ENCODE measurements at places on chromosomes 11 and 22.

DNA sequence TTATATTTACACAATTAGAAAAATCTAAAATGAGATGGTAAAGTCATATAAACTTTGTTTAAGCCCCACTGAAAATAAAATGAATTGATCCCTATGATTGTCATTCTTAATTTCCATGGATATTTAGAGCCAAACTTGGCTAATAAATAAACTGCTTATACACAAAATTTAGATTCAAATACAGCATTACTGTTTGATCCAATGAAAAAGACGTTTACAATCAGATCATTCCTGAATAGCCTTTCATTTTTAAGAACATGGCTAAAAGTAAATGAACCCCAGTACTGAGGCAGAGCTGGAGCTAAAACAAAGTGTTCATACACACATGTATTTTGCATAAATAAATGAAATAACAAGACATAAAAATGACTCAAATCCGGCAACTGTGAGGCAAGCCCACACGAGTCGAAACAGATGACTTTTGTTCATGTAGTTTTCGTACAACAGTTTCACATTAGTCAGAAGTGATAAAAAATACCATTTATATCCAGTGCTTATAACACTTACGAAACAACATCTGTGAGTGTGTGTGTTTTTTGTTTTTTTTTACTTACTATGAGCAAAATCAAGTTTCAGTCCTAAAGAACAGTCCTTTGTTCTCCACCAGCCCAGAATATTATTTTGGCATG lies 386.5 kb downstream of the SOX6 start:
- no peak for DNase-seq

DNA sequence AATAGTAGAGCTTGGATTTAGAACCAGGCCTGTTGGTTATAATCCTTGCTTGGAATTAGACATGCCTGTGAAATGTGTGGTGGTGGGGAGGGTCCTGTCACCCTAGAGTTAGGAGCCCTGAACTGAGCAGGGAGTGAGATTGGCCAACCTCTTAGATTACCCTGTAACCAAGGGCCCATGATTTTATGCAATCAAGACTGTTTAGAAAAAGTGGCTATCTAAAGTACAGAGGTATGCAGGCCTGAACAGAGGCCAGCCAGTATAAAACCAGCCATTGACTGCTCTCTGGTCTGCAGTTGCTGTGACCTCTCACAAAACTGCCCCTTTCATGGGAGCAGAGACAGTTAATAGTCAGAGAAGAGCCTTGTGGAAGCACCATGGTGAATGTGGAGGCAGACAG lies 36.2 kb downstream of the SERPINH1 start:
- DNase-seq, result no peak

GRCh38 chr11:118643142-118643994 lies 36.0 kb downstream of the PHLDB1 start:
- no peak for DNase-seq

DNA sequence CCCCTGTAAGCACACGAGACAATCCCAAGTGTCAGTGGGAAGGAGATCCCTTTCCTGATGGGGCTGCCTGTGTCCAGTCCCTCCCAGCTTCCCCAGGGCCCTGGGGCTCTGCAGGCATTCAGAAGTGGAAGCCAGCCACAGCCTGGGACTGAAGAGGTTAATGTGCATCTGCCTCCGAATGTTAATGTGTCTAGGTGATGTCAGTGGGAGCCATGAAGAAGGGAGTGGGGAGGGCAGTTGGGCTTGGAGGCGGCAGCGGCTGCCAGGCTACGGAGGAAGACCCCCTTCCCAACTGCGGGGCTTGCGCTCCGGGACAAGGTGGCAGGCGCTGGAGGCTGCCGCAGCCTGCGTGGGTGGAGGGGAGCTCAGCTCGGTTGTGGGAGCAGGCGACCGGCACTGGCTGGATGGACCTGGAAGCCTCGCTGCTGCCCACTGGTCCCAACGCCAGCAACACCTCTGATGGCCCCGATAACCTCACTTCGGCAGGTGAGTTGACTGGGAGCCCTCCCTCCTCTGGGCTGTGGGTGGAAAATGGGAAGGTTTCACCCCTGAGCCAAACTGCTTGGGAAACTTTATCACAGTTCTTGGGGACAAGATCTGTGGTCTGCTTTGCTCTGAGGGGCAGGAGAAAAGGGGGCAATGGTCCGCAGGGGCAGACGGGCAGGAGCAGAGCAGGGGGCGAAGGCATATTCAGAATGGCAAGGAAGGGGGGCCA lies at the start of gene MCHR1:
Gene MCHR1 (plus strand): TSS at position 236 of the 715 bp plus-strand sequence. CDS start 169 bp downstream, at position 405.
- no peak for DNase-seq

DNA sequence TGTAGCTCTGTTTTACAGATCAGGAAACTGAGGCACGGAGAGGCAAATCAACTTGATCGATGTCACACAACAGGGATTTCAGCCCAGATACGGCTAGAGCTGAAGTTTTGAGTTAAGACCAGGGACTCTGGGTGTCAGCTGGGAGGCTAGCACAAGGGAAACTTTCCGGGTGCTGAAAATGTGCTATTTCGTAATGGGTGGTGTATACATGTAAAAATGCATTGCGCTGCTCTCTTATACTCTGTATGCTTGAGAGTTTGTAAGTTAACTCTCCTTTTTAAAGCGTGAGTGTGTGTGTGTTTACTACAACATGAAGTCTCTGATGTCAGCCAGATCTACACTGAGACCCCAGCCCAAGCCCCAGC lies 227.6 kb downstream of the MN1 start:
- DNase-seq, result no peak

DNA sequence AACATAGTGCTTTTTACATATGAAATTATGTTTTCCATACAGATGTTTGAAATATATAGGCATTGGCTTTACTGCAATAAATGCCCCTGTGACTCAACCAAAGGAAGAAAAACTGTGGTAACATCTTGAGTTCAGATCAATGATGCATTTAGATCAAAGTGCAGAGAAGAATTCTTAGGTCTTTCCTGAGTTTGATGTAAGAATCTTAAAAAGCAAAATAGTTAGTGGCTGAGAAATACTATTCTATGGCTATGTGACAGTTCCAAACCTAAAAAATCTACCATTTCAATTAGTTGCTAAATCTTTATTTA lies 93.7 kb downstream of the SOX6 start:
- no peak for DNase-seq

- DNase-seq, result no peak
These were observed 7.9 kb downstream of the RNF169 start for GRCh38 chr11:74756571-74756970.
